Esophagus mucosa (tissue), 1 donor: ENCODE measurements at places on chromosomes 7 and 10. TPM values are rescaled to one million over a fixed set of nuclear protein-coding genes. Genes with fewer than 3 reads are reported as not detected.
A peak's percentile ranks its signal among the peaks of the same experiment; 100 is the strongest.

- no peak for ATAC-seq
These were observed 118.2 kb downstream of the CUX1 start for GRCh38 chr7:101935521-101936141.

- ATAC-seq, result no peak
These were observed 40.9 kb upstream of the FOXK1 start for GRCh38 chr7:4641091-4641666.

The KIAA1549 gene
- 0.20 TPM for total RNA-seq

The NUTM2D gene
- total RNA-seq, result 1.8 TPM

GRCh38 chr7:76512941-76513816 is 2.8 kb downstream of the UPK3B start:
- ATAC-seq, result peak; percentile 15

The PILRA gene
- total RNA-seq, result 2.7 TPM

The MYO1G gene
- 1.1 TPM for total RNA-seq

- ATAC-seq, result no peak
These were observed 67.4 kb upstream of the ZNF438 start for GRCh38 chr10:31099094-31099493.

GRCh38 chr10:33212061-33212748 is 122.3 kb downstream of the NRP1 start:
- ATAC-seq, result no peak

The SKIDA1 gene
- total RNA-seq, result 0.44 TPM

The OR9A2 gene
- total RNA-seq, result not detected

DNA sequence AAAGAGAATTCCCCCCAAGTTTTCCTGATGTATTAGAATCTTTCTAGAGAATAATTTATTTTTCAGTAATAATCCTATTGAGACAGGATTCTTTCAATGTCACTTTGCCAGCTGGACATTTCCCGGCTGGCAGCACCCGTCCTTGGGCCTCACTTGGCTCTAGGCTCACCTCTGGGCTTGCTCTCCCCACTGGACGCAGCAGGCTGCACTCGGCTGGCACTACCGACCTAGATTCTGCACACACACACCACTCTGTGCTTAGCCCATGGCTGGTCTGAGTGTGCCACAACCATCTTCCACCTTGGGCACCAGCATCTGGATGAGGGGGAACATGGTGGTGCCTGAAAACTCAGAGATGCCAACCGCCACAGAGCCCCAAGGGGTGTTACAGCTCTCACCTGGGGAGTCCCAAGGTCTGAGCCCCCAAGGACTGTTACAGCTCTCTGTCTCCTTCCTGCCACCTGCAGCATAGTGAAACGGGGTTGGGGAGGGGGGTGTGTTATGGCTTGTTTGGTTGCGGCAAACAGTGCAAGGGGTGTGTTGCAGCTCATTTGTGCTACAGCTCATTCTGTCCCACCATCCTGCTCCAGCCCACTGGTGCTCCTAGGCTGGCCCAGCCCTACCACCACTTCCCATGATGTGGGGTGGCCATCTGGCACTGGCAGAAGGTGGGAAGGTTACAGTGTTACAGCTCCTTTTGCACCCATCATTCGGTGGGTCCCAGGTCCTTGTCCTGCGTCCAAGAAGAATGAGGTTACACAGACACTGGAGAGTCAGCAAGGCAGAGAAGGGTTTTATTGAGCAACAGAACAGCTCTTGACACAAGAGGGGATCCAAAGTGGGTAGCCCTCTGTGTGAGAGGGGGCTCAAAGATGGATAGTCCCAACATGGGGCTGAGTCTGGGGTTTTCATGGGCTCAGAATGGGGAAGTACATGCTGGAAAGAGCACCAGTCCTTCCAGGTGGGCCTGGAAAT is 2.1 kb downstream of the GALNTL5 start:
- no peak for ATAC-seq

- no peak for ATAC-seq
These were observed 154.4 kb downstream of the PTEN start for GRCh38 chr10:88017781-88018180.

- peak; percentile 76 for ATAC-seq
These were observed 112.9 kb downstream of the COL13A1 start for GRCh38 chr10:69914398-69915214.
